ENCODE measurements at places on chromosomes 13 and 19.

DNA sequence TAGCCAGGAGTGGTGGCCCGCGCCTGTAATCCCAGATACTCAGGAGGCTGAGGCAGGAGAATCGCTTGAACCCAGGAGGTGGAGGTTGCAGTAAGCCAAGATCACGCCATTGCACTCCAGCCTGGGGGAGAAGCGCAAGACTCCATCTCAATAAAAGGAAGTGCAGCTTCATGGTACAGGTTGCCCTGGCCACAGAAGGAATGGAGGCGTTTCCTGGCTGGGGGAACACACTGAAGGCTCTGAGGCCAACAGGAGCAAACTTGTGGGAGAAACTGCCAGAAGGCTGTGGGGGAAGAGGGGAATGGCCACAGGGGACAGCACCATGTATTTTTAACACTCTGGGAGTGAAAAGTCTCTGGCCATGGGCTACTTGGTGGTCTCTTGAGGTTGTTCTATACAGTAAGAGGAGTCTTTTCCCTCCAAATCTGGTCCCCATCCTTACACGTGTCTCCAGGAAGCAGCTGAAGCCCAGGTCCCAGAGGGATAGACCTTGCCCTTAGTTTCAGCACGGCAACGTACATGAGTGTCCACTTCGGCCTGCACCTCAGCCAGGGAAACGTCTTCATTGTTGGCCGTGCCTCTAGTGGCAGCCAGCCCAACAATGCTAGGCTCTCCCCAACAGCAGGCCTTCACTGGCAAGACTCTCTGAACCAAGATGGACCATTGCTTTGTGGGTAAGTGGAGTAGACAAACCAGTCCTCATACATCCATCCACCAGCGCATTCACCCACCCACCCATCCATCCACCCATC, 7.4 kb downstream of the MICOS13 start:
- DNase-seq, result no peak

DNA sequence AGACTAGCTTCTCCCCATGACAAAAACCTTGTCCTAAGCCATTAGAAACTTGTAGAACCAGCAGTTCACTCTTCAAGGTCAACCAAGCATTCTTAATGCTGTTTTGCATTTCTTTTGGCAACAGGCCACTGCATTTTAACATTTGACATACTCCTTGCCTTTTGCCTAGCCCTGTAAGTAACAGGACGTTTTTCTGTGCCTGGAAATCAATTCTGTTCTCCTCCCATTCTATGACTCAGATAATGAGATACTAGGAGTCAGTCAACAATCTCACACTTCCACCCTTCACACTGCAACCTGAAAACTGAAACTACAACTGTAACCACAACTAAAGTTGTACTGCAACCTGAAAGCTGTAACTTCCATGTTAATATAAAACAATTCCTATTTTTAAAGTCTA, 268.7 kb downstream of the MZT1 start:
- no peak for DNase-seq

GRCh38 chr19:32567486-32567885, 13.5 kb upstream of the PDCD5 start:
- DNase-seq, result no peak

DNA sequence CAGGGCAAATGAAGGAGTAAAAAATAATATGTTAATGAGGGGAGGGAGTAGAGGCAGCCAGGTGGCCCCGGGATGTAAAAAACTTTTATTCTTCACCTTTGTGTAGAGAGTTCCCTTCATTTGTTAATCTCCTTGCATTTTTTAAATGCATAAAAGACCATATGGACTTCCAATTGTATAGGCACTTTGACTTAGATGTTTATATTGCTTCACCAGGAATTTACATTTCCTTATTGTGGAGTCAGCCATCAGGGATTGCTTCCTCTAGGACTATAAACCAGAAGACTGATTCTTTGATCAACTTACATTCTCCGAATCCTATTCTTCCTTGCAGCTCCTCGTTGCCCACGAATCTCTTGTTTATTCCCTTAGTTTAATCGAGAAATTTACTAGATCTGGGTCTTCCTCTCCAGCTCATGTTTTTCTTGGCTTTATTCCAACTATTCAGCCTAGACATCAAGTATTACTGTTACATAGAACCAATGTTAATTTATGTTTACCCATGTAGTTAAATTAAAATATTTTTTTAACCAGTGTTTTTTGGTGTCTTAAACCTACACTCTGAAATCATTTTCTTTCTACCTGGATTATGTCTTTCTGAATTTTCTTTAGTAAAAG, 1187.0 kb upstream of the SLC10A2 start:
- no peak for DNase-seq

DNA sequence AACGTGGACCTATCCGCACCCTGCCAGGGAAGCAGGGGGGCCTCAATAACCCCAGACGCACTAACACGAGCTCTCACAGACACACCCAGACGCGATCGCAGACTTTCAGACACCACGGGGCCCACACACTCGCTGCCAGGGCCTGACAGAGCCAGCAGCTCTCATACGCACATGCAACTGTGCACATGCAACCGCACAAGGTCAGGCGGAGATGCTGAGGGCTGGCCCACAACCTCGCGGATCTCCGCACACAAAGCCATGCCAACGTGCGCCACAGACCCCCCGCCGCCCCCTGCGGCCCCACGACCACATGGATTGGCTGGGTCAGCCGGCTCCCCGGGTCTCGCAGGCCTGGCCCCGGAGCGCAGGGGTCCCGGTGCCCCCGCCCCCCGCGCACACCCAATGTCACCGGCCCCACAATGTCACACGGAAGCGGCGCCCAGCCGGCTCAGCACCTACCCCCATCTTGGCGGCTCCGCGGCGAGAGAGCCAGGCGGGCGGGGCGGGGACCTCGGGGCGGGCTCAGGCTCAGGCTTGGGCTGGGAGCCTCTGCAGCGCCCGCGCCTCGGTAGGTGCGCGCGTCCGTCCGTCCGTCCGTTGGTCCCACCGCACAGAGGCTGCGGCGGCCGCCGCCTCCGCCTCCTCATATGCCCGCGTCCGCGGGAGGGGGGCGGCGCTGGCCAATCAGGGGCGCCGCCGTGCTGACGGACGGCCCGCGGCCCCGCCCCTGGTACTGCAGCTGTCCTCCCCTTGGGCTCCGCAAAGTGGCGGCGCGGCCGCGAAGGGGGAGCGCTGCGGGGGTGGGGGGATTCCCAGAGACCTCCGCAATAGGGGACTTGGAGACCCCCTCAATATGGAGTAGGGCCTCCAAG, at the start of gene ATP1A3:
TSS of gene ATP1A3 (minus strand) at position 619 of the 872 bp plus-strand sequence. CDS start at position 465, 154 bp downstream.
- peak; percentile 66 for DNase-seq

DNA sequence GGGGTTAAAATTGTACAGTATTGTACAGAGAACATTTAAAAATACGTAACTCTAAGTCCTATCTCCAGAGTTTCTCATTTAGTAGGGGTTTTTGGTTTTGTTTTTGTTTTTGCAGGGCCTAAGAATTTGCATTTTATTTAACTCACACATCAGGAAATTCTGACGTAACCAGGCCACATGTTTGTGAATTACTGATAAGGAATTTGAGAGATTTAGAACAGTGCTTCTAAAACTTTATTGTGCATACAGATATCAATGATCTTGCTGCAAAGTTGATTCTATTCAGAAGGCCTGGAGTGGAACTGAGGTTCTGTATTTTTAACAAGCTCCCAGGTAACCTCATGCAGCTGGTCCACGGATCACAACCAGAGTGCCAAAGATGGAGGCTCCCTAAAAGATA, 49.3 kb downstream of the LIG4 start:
- no peak for DNase-seq

DNA sequence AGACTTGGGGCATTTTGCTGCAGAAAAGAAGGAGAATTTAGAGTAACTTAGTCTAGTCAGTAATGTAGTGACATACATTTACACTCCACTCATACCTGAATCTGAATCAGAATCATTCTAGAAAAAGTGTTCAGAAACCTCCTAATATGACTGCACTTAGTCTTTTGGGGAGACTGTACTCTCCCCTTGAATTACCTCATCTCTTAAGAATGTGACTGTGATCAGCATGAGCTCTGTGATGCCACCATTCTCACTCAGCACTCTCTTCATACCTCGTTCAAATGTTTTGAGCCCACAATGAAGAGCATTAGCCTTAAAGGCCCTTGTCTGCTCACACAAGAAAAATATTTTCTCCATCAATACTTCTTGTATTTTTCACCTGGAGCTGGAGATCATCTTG, 229.4 kb downstream of the FGF14 start:
- no peak for DNase-seq

DNA sequence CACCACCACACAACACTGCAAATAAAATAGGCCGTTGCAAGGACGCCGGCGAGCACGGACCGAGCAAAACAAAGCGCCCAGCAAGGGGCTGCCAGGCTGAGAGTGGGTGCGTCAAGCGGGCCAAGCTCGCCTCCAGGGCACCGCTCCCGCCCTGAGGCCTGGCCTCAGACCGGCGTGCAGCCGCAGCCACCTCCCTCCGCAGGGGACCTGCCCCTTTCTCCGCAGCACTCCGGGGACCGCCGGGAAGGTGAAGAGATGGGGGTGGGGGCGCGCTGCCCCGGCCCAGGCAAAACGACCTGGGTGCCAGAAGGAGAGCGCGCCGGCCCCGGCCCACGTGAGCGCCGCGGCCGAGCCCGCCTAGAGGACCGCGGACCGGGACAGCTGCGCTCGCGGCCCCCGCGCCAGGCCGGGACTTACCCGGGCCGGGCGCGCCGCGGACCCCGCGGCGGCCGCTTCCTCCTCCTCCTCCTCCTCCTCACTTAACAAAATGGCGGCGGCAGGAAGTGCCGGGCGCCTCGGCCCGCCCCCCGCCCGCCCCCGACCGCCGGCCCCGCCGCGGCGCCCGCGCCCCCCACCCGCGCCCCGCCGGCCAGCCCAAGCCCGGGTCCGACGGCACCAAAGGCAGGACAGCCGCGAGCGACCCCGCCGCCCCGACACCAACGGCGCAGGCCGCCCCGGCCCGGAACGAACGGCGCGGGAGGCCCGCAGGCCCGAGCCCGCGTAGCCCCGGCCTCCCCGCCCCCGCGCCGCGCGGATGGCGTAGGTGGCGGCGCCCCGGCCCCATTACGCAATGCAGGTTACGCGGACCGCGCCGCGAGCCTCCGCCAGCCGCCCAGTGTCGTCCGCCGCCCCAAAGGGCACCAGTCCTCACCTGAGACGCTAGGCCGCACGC, 674 bp downstream of the BRD4 start:
- peak; percentile 61 for DNase-seq

GRCh38 chr13:30601836-30602235, 15.9 kb upstream of the USPL1 start:
- DNase-seq, result no peak

- peak; percentile 98 for DNase-seq
Observed at GRCh38 chr19:5790559-5791520, at the start of gene DUS3L. DUS3L (minus strand) TSS chr19:5791163; CDS start chr19:5791141, 22 bp downstream.

DNA sequence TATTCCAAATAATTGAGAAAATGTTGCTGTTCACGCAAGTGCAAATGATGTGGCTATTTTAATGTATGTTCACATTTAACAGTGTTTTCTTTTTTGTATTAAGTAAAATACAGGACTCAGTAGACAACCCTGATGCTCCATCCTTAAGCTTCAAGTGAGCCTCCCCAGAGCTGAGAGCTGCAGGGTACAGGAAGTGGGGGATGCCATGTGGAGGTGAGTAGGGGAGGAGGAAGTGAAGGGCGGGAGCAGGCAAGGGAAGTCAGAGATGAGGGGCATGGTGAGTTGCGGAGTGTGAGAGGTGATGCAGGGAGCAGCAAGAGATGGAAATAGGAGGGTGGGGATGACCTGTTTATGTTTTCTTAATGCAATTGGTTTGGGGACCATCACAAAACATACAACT, 711.0 kb downstream of the UQCRFS1 start:
- DNase-seq, result no peak

DNA sequence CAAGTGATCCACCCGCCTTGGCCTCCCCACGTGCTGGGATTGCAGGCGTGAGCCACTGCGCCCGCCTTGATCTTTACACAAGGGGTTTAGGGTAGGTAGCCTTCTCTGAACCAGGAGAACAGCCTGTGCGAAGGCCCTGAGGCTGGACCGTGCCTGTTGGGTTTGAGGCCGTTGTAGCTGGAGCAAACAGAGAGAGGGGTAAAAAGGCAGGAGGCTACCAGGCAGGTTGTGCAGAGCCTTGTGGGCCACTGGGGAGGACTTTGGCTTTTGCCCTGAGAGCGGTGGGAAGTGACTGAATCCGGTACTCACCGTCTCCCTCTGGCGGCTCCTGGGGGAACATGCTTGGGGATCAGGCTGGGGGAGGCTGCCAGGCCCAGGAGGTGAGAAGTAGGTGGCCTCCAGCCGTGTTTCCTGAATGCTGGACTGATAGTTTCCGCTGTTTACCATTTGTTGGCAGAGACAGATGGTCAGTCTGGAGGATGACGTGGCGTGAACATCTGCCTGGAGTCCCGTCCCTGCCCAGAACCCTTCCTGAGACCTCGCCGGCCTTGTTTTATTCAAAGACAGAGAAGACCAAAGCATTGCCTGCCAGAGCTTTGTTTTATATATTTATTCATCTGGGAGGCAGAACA, 24.6 kb downstream of the SPC24 start:
- DNase-seq, result peak; percentile 79

DNA sequence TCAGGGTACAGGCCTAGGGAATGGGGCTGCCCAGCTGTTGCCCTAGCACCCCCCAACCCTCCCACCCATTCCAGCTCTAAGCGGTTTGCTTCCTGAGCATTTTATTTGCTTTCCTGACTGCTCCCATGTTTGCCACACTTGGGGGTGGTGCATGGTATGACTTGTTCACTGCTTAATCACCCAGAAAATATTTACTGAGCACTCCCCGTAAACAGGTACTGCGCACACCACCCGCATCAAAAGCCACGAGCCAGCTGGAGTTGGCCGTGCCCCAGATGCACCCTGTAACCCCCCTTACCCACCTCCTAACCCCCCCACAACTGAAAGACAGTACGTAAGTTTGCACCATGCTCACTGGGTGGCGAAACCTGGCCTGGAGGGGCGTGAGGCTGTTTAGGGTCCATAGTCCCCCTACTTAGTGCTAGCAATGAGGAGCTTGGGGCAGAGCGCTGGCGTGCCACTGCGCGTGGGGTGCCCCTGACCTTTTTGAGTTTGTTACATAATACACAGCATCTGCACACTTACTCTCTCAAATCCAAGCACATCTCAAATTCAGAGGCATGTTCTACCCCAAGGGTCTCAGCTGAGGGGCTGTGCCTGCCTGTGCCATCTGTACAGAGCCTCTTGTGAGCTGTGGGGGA, 29.8 kb downstream of the DPF1 start:
- no peak for DNase-seq

- no peak for DNase-seq
Observed at GRCh38 chr13:80083081-80083852, 257.7 kb downstream of the SPRY2 start.

DNA sequence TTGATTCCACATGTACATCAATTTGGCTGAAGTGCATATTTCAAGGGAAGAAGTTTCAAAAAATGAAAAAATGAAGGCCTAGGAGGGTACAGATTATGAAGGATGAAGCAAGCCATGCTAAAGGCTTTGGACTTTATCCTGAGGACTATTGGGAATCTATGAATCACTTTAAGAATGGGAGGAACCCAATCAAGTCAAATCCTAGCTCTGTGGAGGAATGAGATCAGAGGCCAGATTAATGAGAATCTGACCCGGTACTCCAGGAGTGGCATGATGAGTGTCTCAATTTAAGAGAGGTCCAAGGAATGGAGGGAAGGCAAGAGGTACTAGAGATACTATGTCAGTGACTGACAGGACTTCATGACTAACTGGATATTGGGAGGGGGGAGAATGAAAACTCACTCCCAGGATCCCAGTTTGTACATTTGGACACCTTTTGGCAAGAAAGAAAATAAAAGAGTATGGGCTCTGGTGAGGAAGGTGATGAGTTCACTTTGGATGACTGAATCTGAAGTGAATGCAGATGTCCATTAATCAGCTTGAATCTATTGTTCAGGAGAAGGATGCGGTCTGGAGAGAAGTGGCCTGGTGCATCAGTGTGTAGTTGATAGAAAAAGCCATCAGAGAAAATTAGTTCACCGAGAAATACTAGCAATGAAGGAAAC, 349.0 kb downstream of the EFNB2 start:
- no peak for DNase-seq

- no peak for DNase-seq
Observed at GRCh38 chr13:105345730-105346129, 1189.7 kb downstream of the EFNB2 start.
